Activated CD4-positive, alpha-beta T cell treated with anti-CD3 and anti-CD28 coated beads, Interleukin-2, amount 50 U/mL, for 1 hour (primary cell): ENCODE measurements at places on chromosomes 7 and 10.

GRCh38 chr10:31918671-31919409 lies 9.8 kb downstream of the ARHGAP12 start:
- no peak for DNase-seq

DNA sequence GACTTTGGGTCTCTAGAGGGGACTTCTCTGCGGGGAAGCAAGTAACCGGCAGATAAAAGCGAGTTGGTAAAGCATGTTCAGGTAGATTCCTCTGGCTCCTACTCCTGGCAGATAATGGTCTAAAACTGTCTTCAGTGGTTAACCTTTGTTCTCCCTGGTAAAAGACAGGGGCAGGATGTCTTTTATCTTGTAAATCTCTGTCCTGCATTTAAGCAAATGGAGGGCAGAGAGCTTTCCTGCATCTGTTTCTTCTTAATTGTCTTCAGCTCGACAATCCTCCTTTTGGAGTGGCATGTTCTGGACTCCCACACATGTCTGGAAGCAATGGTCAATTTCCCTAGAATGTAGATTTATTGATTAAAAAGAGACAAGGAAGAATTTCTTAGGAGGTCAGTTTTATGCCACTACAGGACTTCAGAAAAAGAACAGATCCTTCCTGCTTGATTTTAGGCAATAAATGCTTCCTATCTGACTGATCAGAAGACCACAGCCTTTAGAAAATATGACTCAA lies 16.6 kb downstream of the C7orf33 start:
- DNase-seq = no peak

DNA sequence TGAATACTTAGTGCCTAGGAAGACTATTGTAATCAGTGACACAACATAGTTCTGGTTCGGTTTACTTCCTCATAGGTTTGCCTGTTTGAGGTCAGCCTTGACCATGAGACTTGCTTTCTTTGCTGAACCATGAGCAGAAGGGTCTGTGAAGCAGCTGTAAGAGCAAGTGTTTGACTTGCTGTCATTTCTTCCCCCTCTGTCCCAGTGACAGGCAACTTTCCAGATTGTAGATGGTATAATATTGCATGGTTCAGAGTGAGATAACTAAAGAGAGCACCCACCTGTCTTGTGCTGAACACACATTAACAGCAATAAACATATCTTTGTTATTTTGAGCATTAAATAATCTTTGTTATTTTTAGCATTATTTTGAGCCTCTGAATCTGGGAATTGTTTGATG lies 9.3 kb upstream of the RTKN2 start:
- DNase-seq = no peak

DNA sequence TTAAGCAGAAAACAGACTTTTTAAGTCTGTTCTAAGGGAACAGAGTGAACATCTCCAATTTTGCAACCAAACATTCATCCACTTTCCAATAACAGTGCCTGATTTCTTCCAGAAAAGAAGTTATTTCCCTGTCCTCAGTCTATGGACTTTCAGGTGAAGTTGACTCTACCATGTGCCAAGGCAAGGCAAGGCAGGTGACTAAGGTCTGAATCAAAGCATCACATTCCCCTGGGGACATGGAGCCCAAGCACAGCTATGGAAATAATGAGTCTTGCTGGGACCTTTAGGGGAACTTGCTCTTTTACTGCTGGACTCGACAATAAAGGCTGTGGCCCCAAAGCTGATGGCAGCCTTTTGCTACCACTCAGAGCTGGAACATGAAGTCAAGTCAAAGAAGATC lies 182.2 kb downstream of the FGFR2 start:
- no peak for DNase-seq

DNA sequence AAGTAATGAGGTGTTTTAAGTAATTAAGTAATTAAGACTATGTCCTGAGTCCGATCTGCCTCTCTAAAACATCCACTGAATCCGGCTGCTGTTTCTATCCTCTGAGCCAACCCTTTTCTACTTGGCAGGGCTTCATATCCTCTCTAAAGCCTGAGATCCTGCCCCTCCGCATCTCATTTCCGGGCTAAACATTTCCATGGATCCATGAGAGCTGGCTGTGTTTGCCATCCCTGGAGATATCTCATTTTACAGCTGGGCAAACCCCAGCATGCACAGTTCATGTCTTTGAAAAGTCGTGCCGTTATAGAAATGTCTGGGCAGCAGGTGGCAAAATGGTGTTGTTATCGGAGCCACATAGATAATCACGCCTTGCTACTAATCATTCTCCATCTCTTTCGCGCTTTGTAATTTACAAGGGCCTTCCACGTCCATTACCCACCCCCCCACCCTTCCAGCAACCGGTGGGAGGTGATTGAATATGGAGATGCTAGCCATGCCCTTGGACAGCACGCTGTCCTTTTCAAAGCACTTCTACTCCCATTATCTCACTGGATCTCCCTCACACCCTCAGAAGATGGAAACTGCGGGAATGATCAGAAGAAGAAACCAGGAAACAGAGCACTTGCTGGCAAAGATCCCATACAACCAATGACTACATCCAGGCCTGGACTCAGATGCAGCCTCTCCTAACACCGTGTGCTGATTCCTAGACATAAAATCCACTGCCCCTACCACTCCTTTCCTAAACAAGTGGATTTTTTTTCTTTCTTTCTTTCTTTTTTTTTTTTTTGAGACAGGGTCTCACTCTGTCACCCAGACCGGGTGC lies 1189.2 kb downstream of the TYW1 start:
- no peak for DNase-seq

GRCh38 chr10:34647160-34647559 lies 167.9 kb downstream of the PARD3 start:
- DNase-seq = no peak

- DNase-seq = no peak
Measured at GRCh38 chr7:25831831-25832411, 320.1 kb upstream of the NFE2L3 start.

DNA sequence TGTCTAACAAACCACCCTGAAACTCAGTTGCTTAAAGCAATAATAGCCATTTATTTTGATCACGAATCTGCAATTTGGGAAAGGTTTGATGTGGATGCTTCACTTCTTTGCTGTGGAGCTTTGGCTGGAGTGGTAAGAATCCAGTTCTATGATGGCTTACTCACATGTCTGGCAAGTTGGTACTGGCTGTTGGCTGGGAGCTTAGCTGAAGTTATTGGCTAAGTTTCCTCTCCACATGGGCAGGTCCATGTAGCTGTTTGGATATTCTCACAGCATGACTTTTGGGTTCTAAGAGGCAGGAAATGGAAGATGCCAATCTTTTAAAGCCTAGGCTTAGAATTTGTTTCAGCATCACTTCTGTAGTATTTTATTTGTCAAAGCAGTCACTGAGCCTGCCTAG lies 277.6 kb upstream of the NRP1 start:
- DNase-seq = no peak

DNA sequence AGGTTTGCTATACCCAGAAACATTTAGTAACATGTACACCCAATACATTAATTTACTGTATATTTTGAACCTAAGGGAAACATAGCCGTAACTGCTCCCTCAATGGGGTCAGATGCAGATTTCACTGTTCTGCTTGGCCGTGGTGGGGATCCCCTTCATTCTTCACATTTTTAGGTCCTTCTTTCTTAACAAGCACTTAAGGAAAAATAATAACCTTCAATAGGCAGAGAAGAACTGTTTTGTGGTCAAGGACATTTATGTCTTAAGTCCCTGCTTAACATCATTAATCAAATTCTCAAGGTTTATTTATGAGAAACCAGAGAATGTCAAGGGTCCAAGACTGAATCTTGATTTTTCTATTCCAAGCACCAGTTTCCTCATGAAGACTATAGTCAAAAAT lies 592.1 kb upstream of the ANKRD30A start:
- DNase-seq = no peak

- no peak for DNase-seq
Measured at GRCh38 chr7:142372727-142373126, 114.9 kb upstream of the PRSS58 start.

DNA sequence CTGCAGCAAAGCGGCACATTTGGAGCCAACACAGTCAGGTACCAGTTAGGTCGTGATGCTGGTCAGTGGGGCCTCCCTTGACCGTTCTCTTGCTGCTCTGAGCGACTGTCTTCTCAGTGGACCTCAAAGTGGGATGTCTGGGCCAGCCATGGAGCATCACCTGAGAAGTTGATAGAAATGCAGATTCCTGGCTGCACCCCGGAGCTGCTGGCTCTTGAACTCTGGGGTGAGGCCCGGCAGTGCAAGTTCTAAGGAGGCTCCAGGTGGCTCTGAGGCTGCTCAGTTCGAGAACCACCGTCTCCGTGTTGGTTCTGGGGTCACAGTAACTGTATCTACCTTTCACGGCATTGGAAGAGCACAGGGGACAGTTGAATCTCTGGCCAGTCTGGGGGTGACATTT lies 147.5 kb downstream of the WDR37 start:
- no peak for DNase-seq

- DNase-seq = no peak
Measured at GRCh38 chr10:72898616-72899015, 5.1 kb downstream of the OIT3 start.

DNA sequence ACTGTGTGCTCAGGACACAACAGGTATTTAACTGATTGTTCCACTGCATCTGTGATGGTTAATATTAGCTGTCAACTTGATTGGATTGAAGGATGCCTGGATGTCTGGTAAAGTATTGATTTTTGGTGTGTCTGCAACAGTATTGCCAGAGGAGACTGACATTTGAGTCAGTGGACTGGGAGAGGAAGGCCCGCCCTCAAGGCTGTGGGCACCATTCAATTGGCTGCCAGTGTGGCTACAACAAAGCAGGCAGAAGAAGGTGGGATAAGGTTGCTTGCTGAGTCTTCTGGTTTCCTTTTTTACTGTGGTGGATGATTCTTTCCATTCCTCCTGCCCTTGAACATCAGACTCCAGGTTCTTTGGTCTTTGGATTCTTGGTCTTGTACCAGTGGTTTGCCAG lies 137.1 kb upstream of the FAM13C start:
- no peak for DNase-seq

GRCh38 chr10:120365872-120366271 lies 91.2 kb upstream of the PLPP4 start:
- no peak for DNase-seq

GRCh38 chr10:62939698-62940097 lies 123.5 kb upstream of the EGR2 start:
- no peak for DNase-seq

DNA sequence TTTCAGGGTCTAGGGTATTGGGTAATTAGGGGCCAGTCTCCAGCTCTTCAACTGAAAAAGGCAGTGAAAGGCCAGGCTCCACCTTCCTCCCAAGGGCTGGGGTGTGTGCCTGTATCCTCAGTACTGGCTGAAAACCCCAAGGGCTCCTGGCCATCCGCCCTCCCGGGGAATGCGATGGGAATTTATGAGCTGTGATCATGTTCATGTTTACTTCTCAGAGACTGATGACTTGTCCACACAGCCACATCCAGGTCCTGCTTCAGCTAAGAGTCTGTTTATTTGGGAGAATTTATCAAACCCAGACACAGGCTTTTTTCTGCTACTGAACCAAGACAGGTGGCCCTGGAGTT lies 91.7 kb downstream of the CCDC3 start:
- DNase-seq = no peak

DNA sequence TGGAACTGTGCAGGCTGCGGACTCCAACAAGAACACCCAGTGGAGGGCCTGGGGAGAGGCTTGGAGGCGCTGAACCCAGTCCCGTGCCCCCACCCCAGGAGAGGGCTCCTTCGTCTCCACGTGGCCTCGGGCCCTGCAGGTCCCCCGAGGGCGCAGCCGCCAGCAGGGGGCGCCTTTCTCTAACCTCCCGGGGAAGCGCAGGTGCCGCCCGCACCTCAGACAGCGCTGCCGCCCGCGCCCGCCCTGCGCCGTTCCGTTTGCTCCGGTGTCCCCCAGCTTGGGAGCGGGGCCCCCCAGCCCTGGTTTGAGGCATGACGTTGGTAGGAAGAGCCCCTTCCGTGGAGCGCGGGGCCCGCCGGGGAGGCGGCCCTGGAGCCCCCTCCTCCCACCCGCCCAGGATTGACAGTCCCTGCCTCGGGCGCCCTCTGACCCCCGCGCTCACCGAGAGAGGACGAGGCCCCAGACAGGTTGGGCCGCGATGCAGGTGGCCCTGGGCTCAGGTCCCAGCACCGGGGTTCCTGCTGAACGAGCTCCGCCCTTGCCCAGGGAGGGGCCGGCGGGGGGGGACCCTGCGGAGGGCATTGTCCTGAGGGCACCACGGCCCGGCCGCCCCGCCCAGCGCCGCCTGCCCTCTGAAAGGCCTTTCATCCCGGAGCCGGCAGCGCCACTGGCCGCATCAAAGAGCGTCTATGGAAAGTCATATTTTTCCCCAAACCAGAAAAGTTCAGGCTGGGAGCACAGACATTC lies 42.8 kb downstream of the FOXL3 start:
- DNase-seq = peak; percentile 93

- no peak for DNase-seq
Measured at GRCh38 chr7:80088705-80089104, 45.9 kb upstream of the GNAI1 start.

GRCh38 chr7:93409324-93409723 lies 165.2 kb downstream of the CALCR start:
- DNase-seq = no peak

DNA sequence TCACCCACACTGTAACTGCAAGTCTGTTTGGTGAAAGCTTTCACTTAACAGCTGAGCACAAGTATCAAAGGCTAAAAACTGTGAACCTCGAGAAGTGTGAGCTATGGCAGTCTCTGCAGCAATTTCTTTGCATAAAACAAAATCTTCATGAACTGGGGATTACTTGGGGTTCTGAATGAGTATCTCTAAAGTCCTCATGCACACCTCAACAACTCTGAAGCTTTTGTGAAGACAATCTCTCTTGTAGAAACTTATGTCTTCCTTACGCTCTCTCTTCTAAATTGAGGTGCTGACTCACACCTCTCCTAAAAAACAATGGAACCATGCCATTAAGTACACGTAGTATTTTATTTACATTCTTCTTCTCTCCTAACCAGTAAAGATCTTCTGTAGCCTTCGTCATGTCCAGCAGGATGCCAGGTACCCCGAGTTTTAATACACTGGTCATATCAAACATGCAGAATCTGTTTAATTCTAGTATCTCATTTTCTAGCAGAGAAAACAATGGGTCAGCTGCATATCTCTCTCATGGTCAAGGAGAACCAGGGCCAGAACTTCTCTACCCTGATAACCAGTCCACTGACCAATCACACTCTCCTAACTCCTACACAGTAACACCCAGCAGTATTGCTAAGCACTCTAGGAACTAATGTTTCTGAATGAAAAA lies 76.9 kb downstream of the UBE2H start:
- no peak for DNase-seq
